ENCODE measurements at places on chromosomes 4 and X. TPM values are rescaled to one million over a fixed set of nuclear protein-coding genes. Genes with fewer than 3 reads are reported as not detected.

The TCEAL6 gene
- not detected for total RNA-seq

The RPL39 gene
- 8,859 TPM for total RNA-seq

The APLN gene
- total RNA-seq, result 47.1 TPM

The FRMD7 gene
- not detected for total RNA-seq

The ITM2A gene
- 2.7 TPM for total RNA-seq

The HSFX2 gene
- 0.32 TPM for total RNA-seq

The BEND2 gene
- not detected for total RNA-seq

The DAPP1 gene
- not detected for total RNA-seq

The AMBN gene
- total RNA-seq, result not detected

The ANXA10 gene
- 0.30 TPM for total RNA-seq

The PDE6B gene
- total RNA-seq, result 7.5 TPM

The SPANXA1 gene
- not detected for total RNA-seq

The AWAT2 gene
- 0.32 TPM for total RNA-seq

The CENPVL3 gene
- total RNA-seq, result under 0.01 TPM

The F11 gene
- not detected for total RNA-seq

The LNX1 gene
- 3.9 TPM for total RNA-seq

The CRMP1 gene
- total RNA-seq, result not detected

The CLCN3 gene
- total RNA-seq, result 56.1 TPM

The GLRA3 gene
- not detected for total RNA-seq

The GASK1B gene
- 95.3 TPM for total RNA-seq

The DLG3 gene
- total RNA-seq, result 2.9 TPM
